Left renal cortex interstitium (tissue), 4 donors: ENCODE measurements at places on chromosomes 2 and 18. TPM values are rescaled to one million over a fixed set of nuclear protein-coding genes. Genes with fewer than 3 reads are reported as not detected.

DNA sequence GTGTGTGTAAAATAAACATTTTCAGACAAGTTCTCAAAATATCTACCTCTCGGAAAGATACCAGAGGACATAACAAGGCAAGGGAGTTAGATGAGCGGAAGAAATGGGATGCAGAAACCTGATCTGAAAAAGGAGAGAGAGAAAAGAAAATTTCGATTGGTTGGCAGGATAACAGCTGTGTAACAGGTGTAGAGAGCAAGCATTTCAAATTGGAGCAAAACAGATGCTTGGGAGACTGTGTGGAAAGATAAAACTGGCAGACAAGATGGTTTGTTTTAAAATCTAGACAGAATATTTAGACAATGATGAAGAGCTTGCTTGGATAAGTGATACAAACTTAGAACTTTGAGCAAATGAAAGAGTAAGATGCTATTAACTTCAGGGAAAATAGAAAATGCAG, 20.2 kb downstream of the CHST9 start:
- no peak for DNase-seq

- DNase-seq: no peak
Measured at GRCh38 chr2:75320898-75321598, 121.7 kb upstream of the TACR1 start.

DNA sequence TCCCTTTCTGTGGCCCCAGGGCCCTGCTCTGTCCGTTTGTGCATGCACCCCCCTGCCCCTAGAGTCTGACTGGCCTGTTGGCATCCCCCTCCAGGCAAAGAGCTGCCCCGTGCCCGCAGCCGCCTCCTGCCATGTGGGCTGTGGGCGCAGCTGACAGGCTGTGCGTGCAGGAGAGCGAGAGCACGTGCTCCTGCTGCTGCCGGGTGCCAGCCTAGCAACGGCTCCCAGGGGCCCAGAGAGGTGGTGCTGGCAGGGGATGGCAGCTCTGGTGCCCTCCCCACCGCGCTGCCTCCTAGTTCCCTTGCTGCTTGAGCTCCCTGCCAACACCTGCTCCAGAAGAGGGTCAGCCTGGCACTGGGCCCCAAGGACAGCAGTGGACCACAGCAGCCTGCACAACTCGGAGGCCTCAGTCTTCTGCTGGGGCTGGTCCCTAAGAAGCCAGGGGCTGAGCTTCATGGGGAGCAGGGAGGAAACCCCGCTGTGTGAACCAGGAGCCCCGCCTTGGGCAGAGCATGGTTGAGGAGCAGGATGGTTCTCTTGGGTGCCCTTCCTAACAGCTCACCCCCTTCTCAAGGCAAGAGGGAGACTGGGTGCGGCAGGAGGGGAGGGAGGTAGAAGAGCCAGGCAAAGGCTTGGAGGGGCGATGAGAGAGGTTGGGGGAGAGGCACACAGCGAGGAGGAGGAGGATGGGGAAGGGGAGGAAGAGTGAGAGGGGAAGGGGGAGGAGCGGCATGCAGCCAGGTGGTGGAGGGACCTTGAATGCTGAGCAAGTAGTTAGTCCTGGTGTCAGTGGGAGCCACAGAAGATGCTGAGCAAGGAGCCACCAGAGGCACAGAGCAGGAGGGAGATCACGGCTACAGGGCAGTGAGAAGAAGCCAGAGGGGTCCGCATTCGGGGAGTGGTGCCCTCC, 23.8 kb upstream of the PTMA start:
- DNase-seq: no peak

RPL31 gene
- 3,194 TPM for polyA plus RNA-seq

- DNase-seq: no peak
Measured at GRCh38 chr2:96123290-96123689, 6.9 kb upstream of the ADRA2B start.
